PC-9 (cell line): ENCODE measurements at places on chromosomes 7 and 10.

DNA sequence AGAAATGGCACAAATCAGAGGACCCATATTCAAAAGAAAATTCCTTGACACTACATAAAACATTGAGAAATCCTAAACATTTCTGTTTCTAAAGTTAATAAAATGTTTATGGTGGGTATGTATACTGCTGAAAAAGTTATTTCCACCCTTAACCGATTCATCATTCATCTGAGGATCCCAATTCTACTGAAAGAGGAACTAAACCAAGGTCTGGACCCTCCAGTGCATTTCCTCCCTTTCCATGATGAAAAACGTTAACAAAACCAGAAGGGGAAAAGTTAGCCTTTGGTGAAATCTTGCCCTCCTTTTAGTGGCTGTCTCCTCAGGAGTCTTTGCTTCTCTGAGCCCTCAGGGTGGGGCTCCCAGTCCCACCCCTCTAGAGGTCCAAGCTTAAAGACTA is 144.5 kb upstream of the ASAH2 start:
- DNase-seq, result no peak

DNA sequence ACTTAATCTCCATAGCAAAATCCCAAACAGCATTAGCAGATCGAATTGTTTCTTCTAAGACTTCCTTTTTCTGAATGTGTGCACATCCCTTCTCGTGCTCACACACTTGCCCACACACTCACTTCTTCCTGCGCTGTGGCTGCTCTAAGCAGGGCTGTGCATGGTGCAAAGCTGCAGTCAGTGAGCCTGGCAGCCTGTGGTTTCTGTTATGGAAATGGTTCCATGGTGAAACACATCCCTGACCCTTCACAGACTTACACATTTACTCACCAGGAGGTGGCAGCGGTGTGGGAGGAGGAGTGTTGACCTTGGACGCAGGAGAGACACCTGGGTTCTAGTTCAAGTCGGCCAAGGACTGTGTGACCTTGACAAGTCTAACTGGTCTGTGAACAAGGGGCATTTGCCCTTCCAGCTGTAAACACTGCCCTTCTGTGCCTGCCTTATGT is 24.9 kb downstream of the MTURN start:
- no peak for DNase-seq

DNA sequence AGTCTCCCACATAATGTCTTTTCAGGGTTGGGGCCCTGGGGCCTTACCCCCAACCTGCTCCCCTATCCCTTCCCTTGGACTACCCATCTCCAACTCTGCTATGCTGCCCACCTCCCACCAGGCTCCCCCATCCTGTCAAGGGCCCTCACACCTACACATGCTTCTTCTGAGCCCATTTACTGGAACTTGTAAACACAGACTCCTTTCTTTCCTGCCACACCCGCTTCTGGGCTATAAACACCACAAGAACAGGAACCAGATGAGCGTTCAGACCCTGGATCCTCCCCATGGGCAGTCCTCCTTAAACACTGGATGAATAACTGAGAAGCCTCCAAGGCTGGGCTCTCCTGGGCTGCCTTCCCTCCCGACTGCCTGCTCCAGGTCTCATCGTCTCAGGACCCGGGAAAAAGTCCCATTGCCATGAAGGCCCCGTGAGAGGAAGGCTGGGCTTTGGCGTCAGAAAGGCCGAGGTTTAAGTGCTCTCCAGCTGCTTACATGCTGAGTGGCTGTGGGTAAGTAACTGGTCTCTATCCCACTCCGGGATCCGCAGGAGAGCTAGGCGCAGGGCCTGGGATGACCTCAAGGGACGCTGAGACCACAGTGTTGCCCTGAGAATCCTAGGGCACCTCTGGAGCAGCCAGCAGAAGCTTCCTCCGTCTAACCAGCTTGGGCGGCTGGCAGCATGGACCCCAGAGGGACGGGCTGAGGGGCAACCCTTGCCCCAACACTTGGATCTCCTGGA is 15.6 kb upstream of the CRHR2 start:
- no peak for DNase-seq

- DNase-seq, result no peak
Observed at GRCh38 chr7:81902536-81902935, 132.7 kb upstream of the HGF start.

GRCh38 chr7:30974605-30975255 is 11.0 kb downstream of the GHRHR start:
- peak; percentile 52 for DNase-seq

DNA sequence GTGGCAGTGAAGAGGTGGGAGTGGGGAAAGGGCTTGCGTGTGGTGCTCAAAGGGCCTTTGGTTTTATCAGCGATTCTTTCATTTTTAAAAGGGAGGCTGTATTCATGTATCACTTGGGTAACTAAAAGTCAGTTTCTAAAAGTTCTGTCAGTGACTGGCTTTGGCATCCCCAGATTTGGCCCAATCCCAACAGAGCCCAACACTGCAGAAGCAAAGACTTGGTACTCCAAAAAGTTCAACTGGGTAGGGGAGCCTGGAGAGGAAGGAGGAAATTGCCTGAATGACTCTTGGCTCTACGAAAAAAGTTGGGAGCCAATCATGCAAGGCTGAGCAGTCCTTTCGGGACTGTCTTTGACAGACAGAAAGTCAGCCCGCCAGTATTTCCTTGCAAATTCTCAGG is 54.5 kb upstream of the COL13A1 start:
- DNase-seq, result no peak

GRCh38 chr7:387132-388022 is 97.4 kb downstream of the FOXL3 start:
- no peak for DNase-seq

GRCh38 chr7:128781126-128781525 is 5.5 kb upstream of the OPN1SW start:
- DNase-seq, result no peak

GRCh38 chr10:128003521-128003920 is 96.6 kb downstream of the PTPRE start:
- DNase-seq, result no peak

DNA sequence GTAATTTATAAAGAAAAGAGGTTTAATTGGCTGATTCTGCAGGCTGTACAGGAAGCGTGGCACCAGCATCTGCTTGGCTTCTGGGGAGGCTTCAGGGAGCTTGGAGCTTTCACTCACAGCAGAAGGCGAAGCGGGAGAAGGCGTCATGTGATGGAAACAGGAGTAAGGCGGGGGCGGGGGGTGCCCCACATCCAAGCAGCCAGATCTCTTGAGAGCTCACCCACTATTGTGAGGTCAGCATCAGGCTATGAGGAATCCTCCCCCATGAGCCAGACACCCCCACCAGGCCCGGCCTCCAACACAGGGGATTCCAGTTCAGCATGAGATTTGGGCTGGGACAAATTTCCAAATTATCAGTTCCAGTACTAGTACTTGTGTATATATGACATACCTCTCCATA is 46.2 kb downstream of the WDR37 start:
- no peak for DNase-seq

- peak; percentile 75 for DNase-seq
Observed at GRCh38 chr7:92740700-92741126, 95.7 kb downstream of the CDK6 start.

DNA sequence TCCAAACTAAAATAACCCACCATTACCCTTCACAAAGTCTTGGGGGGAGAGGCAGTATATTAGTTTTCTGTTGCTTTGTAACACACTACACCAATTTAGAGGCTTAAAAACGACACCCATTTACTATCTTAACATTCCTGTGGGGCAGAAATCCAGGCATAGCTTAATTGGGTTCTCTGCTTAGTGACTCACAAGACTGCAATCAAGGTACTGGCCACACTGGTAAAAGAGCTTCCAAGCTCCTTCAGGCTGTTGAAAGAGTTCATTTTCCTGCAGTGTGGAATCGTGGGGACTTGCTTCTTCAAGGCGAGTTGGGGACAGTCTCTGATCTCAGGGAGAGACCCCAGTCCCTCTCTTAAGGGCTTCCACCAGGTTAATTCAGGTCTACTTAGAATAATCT is 139.1 kb downstream of the XPNPEP1 start:
- no peak for DNase-seq

DNA sequence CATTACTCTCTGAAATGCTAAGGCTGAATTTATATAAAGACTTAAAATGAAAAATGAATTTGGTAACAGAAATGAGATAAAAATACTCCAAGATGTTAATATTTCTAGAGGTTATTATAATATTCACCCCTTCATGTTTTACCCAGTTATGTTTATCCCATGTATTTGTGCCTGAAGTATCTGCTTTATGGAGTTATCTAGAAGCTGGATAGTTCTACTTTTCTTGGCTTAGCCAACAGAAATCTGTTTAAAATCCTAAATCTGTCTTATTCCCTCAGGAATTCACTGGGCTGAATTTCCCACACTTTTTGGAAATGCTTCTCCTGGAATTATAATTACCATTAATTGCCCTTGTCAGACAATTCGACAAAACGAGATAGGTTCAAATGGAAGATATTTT is 201.6 kb downstream of the THSD7A start:
- no peak for DNase-seq

DNA sequence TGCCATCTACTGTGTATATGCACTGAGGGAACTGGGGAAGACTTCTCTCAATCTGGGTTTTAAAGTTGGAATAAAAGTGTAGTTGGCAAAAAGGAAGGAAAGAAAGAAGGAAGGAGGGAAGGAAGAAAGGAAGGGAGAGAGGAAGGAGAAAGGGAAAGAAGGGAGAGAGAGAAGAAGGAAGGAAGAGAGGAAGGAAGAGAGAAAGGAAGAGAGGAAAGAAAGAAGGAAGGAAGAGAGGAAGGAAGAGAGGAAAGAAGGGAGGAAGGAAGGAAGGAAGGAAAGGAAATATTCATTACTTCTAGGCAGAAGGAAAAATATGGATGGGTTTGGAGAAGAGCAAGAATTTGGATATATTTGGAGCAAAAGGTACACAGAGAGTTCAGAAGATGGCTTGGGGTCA is 343.6 kb upstream of the AUTS2 start:
- no peak for DNase-seq

GRCh38 chr10:117184296-117184695 is 13.0 kb upstream of the KCNK18 start:
- DNase-seq, result no peak

DNA sequence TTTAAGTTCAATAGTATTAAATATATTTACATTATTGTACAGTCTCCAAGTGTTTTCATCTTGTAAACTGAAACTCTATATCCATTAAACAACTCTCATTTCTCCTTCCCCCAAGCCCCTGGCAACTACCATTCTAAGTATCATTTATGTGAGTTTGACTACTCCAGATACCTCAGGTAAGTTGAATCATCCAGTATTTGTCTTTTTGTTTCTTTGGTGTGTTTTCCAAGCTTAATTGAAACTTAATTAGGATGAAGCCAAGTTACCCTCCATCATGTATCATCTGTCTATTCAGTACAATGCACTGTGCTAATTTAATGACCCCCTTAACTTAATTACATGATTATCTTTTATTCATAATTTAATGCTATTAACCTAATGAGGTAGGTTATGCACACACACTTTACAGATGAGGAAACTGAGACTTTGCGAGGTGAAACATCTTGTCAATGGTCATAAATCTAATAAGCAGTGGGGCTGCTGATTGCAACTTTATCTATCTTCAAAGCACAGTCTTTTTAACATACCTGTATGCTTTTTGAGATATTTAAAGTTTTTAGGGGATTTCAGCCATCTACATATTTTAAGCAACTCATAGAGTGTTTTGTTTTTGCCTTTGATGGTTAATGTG is 663 bp downstream of the MACC1 start:
- DNase-seq, result no peak
